ENCODE measurements at places on chromosomes 6 and 20.

DNA sequence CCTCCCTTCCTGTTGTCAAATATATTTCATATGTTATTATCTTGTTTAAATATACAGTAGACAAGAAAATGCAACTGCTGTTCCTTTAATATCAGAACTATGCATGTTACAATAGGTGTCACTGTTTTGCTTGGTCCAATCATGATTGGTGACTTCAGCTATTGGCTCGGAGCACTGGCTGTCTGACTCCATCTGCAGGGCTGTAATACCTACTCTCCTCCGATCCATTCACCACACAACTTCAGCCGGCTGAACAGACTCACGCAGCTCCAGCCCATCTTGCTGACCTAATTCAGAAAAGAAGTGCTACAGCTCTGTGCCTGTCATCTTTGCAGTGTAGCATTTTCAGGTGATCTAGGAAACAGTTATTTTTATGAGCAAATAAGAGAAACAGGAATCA, at the start of gene BTBD3:
Gene BTBD3 (plus strand): TSS at position 231 of the 400 bp plus-strand sequence. CDS start 383 bp downstream, outside the sequence.
- DNase-seq, result peak; percentile 62

GRCh38 chr6:40887792-40888340, 151.2 kb downstream of the UNC5CL start:
- DNase-seq, result no peak

DNA sequence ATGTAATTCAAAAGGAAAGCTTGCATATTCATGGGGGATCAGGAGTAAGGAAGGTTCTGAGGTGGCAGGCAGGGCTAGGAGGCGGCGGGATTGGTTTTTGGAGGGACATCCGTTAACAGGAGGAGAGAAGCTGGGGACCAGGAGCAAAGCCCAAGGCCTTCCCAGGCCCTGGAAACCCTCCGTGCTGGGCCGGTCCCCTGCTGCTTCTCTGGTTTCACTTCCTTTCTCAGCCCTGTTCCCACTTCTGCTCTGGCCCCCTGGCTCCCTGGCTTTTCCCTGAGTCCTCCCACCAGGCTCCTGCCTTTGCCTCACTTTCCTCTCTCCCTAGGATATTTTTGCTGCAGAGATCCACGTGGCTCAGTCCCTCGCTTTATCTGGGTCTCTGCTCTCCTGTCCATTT, 26.4 kb upstream of the SALL4 start:
- no peak for DNase-seq

DNA sequence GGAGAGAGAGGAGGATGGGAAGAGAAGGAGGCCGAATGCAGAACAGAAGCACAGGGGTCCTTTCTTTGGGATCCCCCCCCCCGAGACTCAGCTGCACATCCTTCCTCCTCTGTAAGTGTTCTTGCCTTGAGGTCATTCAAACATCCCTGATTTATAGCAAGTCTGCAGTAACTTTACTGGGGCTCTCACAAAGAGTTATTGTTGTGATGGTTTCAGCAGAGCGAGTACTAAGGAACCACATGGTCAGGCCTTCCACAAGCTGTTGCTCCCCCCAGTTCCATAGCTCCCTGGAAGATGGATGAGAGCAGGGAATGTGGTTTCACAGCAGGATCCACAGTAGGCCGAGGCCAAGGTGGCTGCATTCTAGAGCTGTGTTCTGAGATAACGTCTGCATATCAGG, 351.4 kb upstream of the CDH4 start:
- DNase-seq, result no peak

- no peak for DNase-seq
Observed at GRCh38 chr6:98633886-98634285, 200.5 kb upstream of the POU3F2 start.

GRCh38 chr20:62234339-62234738, 4.0 kb upstream of the OSBPL2 start:
- DNase-seq, result no peak

- no peak for DNase-seq
Observed at GRCh38 chr20:7240490-7240889, 473.0 kb downstream of the BMP2 start.

Measured in NCI-H187 treated with DMSO at 0.1 percent for 48 hours (cell line).